Dermis microvascular lymphatic vessel endothelial cell (primary cell): ENCODE measurements at places on chromosomes 4 and X.

DNA sequence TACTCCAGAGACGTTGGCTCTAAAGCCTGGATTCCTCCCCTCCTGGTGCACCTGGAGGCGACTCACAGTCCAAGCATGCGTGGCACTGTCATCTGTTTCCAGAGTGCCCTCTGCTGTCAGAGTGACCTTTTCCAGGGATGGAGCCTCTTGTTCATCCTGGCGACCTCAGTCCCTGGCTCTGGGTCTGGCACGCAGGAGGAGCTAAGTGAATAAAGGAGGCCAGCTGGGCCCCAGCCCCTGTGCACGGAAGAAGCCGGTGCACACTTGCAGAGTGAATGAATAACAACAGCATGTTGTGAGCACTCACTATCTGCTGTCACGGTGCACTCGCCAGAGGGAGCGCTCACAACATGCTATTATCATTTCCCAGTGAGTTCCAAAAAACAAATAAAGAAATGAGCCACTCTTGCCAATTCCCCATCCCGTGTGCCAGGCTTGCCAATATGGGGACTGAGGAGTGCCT is 27.8 kb upstream of the PSAPL1 start:
- DNase-seq, result no peak

- no peak for DNase-seq
These were observed 9.7 kb upstream of the ZNF674 start for GRCh38 chrX:46554942-46555341.

DNA sequence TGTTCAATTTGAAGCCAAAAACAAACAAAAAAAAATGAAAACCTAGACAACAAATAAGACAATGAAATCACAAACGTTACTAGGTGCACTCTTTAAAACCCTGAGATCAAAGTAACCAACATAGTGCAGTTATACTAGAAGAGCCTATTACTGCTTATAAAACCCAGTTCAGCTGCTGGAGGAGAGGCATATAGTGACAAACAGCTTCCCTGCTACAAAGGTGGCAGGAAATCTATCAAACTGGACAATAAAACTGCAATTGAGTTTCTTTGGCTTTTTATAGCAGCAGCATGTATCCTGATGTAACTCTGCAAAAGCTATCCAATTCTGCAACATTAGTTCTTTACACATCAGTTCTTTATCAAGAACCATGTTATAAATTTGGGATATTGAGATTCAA is 155.6 kb downstream of the LRBA start:
- DNase-seq, result no peak

DNA sequence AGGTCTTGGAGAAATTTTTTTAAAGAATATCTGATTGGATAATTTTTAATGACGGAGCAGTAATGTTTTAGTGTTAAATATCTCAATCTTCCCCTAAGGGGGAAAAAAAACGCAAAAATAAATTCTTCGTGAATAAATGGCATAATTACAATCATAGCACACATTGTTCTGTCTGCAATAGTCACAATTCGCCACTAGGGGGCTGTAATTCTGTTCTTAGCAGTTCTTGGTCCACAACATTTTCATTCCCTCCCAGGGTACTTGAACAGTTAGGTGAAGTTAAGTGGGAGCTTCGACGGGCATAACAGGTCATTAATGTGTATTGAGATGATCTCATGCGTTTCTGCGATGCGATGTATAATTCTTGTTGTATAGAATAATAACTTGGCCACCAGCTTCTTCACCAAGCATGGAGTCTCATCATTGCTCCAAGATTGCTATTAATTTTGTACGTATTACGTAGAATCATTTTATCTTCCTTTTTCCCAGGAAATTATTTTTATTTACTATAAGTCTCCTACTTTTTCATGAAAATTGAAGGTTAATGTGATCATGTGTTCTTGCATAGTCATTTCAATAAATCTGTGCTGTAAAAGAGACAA is 27.2 kb downstream of the HTR2C start:
- DNase-seq, result peak; percentile 30

DNA sequence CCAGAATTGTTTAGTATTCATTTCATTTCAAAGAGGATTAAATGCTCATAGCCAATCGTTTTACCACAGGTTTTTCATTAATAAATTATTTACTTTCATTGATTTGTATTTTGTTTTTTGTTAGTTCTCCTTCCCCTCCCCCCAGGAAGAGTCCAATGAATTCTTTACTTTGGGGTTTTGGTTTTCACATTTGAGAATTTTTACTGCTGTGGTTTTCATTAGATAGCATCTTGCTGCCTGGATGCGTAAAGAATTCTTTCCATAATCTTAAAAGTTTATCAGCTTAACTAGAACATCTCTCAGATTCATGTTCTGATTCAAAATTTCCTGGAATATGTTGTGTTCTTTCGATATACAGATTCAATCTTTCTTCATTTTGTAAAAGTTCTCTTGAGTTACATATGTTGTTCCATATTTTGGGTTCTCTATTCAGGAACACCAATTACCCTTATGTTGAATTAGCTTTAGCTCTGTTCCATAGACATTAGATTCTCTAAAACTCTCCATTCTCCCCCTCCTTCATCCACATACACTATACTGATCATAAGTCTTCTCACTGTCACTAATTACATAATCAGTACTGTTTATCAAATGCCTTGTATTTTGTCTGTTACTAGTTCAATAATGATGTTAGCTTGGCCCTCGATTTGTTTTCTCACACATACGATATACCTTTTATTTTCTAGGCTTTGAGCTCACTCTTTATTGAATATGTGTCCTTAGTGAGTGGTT is 184.4 kb downstream of the CAMK2D start:
- DNase-seq, result no peak

GRCh38 chrX:131083510-131084142 is 25.5 kb downstream of the ARHGAP36 start:
- no peak for DNase-seq

GRCh38 chr4:149187726-149188125 is 627.9 kb downstream of the IQCM start:
- no peak for DNase-seq

DNA sequence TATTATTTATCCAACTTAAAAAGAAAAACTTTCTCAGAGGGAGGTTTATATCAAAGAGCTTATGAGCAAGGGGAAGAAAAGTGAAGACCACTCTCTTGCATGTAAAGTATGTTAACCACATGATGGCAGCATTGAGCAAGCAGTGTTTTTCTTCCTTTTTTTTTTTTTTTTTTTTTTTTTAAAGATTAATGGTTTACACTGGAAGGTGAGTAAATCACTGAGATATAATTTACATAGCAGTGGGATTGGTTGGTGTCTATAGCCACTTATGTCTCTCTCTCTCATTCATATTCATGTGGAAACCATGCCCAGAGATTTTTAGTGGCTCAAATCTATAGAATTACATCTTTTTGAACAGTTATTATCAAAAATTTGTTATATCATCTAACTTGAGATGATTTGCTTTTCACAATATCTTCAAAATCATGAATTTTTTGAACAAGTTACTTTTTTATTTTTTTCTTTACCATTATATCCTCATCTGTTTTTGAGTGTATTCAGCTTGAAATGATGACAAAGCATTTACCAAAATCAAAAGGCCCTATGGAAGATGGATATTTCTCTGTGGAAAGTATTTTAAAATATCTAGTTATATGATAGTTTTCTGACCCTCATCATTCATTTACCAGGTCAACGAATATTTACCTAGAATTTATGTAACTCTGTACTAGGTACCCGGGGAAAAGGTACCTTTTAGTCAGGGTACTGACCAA is 31.6 kb downstream of the MTHFD2L start:
- peak; percentile 72 for DNase-seq

DNA sequence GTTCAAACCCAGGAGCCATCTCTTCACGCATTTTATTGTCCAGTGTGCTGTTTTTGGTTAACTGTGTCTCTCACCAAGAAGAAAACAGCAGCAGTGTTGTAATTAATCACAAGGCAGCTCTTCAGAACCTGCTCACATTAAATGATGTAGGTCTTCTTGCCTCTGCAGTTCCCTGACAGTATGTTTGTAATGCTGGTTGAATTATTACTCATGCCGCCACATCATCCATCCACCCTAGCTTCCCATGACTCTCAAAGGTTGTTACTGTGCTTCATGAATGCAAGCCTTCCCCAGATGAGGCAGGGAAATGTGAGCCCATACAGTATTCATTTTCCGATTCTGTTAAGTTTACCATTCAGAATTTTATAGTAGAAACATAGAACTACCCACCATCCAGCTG is 17.4 kb downstream of the TLR10 start:
- no peak for DNase-seq

DNA sequence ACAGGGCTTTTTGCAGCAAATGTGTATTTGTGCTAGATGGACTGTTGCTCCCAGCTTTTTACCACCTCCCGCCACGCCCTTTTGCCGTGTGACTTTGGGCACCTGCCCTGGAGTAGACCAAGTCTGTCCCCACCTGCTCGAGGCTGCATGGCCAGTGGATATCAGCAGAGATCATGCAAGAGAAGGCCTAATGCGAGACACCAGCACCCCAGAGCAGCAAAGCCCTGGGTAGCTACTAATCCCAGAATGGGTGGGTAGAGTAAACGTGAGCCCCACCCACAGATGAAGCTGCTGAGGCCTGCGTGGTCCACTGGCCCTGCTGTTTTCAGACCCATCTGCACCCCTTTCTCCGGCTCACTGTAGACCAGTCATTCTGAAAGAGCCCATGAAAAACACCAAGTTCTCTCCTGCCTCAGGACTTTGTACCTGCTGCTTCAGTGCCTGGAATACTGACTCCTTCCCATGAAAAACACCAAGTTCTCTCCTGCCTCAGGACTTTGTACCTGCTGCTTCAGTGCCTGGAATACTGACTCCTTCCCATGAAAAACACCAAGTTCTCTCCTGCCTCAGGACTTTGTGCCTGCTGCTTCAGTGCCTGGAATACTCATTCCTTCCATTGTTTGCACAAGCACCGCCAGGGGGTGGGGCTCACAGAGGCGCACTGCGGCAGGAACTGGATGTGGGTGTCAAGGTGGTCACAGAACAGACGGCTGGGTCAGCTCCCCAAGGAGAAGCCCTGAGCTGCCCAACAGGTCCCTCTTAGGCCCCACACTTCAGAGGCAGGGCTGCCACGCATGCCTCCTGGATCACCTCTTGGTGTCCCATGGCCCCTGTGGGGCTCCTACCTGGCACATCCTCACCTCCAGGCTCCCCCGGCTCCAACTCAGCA is 5.1 kb upstream of the TNIP2 start:
- DNase-seq, result peak; percentile 29

DNA sequence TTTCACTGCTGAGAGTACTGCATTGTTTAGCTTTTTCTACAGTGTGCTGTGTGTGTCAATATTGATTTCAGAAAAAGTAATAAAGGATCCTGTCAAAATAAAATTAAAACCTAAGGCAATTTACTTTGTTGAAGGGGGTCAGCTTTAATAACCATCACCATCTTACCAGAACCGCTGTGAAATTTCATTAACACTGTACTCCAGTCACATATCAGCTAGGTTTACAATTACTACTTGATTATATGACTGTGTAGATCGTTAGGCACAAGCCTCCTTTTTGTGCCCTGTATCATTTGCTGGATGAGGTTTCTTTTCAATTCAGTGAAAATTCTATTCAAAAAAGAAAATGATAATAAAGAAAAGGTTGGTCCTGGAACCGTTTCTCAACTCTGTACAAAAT is 917.2 kb downstream of the CENPC start:
- no peak for DNase-seq

- DNase-seq, result no peak
These were observed 50.3 kb downstream of the TMEM165 start for GRCh38 chr4:55445921-55446577.

DNA sequence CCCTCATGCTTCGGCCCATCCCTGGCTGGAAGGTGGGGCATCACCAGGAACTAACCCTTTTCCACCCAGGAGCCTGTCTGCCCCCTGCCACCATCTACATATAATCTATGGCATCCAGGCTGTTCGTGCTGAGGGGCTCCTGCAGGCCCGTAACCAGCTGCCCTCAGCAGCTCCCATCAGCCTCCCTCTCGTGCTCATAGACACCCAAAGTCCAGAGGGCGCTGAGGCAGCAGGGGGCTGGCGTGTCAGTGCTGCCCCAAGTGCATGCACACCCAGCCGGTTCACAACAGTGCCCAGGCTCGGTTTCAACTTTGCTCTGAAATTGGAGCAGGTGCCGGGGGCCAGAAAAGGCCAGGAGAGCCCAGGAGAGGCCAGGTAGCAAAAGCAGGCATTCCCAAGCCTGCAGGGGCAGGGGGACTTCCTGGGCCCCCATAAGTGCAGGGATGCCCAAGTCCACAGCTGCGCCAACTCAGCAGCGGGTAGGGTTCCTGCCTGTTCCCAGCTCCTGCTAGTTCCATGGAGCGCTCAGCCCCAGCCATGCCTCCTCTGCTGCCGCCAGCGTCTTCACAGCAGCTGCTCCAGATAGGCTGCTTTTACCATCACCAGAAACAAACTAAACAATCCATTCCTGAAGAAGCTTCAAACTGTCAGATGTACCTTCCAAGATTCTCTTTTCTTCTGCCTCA is 558.2 kb upstream of the GNPDA2 start:
- no peak for DNase-seq
